ENCODE measurements at places on chromosomes 11 and 22.

- no peak for DNase-seq
These were observed 47.5 kb upstream of the GALNT18 start for GRCh38 chr11:11669233-11669846.

DNA sequence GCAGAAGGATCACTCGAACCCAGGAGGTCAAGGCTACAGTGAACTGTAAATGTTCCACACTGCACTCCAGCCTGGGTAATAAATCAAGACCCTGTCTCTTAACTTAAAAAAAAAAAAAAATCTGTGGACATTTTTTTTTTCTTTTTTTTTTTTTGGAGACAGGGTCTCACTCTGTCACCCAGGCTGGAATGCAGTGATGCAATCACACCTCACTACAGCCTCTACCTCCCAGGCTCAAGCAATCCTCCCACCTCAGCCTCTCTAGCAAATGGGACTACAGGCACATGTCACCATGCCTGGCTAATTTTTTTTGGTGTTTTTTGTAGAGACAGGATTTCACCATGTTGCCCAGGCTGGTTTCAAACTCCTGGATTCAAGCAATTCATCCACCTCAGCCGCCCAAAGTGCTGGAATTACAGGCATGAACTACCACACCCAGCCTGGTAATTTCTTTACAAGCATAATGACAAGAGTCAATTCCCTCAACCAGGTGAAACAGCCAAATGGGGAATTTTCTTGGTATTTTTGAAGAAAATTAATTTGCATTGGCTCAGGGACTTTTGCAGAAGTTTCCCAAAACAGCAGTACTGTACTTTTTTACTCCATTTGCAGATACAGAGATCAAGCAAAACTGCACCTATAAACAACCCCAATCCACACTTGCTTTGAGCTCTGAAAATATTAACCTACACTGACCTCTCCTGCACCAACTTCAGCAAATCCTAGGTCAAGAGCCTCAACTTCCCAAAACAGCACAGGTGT is 44.0 kb downstream of the MRTFA start:
- DNase-seq, result no peak

DNA sequence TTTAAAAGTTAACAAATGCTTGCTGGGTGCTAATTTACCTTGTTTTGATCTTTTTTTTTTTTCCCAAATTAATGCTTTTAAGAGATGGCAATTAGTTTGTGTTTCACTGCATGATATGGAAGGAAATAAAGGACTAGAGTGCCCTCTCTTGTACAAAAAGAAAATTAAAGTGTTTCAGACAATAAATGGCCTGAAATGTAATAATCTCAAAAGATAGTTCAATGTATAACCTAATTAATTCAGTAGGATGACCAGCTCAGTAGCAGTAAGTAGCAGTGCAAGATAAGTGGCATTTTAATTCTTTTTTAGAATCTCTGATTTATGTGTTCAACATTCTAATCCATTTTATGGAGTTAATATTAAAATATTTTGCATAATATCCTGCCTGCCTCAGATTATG is 39.9 kb upstream of the MYO18B start:
- peak; percentile 6 for DNase-seq

DNA sequence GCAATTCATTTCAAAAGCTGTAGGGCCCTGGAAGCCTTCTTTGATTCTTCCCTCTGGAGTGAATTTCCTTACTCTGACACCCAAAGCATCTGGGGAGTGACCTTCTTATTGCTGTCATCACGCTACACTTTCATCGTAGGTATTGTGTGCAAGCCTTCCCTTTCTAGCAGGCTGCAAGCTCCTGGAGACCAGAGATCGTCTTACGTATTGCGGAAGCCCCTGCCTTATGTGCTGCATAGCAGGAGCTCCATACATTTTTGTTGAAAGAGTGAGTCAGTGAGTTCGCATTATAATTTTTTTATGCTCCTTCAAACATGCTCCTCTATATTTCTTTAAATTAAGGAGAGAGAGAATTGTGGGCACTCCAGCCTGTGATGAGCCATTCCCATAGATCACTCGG is 21.2 kb upstream of the TMEM218 start:
- DNase-seq, result no peak

- DNase-seq, result no peak
These were observed 143.7 kb upstream of the ARHGAP42 start for GRCh38 chr11:100543386-100543785.

DNA sequence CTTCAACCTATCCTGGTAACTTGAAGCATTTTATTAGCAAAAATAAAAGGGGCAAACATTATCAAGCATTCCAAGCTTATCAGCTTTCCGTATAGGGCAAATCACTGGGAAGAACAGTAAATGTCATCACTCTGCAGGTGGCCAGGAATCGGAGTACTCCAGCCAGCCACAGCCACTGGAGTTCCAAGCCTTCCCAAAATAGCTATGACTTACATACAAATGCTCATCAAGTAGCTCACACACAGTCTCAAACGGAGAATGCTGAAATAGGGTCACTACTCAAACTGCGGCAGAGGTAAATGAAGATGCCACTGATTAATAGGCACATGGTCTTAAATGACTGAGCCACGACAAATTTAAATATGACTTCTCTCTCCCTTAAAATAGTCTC is 2.1 kb downstream of the USP28 start:
- no peak for DNase-seq

GRCh38 chr22:23534201-23534850 is 45.8 kb downstream of the IGLL1 start:
- no peak for DNase-seq

GRCh38 chr11:103735497-103736032 is 300.9 kb upstream of the DDI1 start:
- DNase-seq, result no peak

GRCh38 chr11:83508804-83509203 is 222.6 kb upstream of the CCDC90B start:
- DNase-seq, result no peak

- DNase-seq, result no peak
These were observed 4.8 kb upstream of the CD248 start for GRCh38 chr11:66321606-66322005.

DNA sequence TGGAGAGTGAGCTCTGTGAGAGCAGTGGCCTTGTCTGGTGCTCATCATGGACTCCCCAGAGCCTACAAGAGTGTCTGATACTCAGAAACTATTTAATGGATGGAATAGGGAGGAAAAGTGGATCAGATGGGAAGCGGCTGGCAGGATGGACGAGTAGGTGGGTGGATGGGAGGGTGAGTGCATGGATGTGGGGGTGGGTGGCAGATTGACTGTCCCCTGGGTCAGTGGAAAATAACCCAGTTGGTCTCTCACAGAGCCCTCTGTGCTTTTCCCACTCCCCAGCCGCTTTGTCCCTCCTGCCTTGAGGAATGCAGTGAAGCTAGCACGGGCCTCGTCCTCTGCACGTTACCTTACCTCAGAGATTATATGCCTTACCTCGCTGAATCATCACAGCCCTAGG is 5.9 kb downstream of the SPI1 start:
- DNase-seq, result no peak

GRCh38 chr11:61969838-61970662 is 2.6 kb upstream of the FTH1 start:
- peak; percentile 23 for DNase-seq

DNA sequence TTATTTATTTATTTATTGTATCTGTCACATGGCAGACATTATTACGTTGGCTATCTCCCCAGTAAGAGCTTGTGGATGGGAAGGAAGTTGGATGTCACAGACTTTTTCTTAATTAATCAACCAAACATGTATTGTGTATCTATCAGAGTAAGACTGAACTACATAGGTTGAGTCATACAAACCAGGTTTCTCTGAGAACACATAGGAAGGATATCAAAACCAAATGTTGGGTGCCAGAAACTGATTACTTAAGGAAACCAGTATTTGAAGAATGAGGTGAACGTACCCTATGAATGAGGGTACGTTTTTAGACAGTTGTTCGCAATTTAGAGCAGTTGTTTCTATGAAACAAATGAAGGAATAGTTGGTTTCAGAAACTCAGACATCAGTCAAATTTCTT is 136.4 kb downstream of the SLC17A6 start:
- DNase-seq, result no peak

- DNase-seq, result no peak
These were observed 10.9 kb downstream of the ZMAT5 start for GRCh38 chr22:29755889-29756288.

- no peak for DNase-seq
These were observed 91.9 kb upstream of the BID start for GRCh38 chr22:17866127-17866526.

DNA sequence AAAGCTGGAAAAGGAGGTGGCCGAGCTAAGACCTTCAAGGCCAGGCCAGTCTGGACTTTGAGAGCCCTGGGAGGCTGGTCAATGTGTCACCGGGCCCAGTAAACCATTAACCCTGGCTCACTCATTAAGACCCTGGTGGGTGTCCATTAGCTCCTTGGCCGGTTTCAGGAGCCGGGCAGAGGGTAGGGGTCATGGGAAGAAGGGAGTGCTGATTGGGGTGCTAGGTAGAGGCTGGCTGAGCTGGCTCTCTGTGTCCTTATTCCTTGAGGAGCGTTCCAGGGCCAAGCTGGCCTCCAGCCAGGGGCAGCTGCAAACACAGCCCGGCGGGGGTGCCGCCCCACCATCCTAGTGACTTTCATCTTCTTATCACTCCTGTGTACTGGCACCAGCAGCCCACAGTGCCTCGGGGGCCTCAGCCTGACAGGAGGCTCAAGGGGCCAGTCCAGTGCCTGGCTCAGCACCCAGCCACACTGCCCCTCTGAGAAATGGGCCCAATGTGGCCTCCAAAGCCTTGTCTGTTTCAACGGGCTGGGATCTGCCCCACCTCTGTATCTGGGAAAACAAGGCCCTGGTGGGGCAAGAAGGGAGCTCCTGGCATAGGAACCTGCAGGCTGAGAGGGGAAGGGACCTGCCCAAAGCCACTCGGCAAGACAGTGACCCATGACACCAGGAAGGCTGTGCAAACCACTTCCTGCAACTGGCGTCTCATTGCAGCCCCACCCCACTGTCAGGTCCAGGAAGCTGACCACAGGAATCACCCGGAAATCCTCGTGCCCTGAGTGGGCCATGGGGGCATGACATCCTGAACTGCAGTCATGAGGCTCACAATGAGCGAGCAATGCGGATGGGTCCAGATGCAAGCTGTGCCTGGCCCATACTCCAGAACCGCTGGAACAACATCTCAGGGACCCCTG is 15.1 kb upstream of the RGL4 start:
- peak; percentile 18 for DNase-seq

DNA sequence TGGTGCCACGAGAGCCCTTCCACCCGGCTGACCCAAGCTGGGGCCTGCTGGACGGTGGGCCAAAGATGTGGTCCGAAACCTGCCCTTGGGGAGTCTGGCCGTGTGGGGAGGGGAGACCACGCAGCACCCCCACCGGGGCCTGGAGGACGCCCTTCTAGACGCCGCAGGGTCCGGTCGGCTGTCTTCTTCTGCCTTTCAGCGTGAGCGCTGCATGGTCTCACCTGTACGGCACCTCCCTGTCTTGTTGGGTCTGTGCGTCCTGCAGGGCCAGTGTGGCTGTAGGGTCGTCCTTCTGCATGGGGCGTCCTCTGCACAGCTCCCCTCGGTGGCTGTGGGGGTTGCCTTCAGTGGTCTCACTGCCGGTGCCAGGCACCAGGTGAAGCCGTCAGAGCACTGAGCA is 2.8 kb downstream of the BRSK2 start:
- DNase-seq, result no peak

DNA sequence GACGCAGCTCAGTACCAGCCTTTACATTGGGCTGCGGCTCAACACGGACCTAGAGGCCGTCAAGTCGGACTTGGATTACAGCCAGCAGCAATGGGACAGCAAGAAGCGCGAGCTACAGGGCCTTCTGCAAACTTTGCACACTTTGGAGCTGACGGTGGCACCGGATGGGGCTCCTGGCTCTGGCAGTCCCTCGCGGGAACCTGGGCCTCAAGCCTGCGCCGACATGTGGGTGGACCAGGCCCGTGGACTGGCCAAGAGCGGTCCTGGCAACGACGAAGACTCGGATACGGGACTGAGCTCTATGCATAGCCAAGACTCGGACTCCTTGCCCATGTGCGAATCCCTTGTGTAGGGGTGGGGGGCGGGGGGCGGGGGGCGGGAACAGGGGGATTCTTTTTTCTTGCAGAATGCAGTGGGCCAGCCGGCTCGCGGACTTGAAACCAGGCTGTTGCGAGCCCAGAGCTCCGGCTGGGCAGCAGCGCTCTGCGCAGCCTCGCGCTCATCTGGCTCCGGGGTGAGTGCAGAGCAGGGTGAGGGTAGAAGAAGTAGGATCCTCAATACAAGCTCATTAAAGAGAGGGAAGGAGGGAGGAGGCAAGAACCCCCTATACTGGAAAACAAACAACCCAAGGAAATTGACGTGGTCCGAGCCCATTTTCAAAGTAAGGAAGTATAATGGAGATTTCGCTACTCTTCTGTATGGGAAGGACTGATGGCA is 1.8 kb downstream of the RASSF10 start:
- DNase-seq, result no peak

GRCh38 chr11:64571050-64571409 is 20.0 kb upstream of the SLC22A12 start:
- no peak for DNase-seq

DNA sequence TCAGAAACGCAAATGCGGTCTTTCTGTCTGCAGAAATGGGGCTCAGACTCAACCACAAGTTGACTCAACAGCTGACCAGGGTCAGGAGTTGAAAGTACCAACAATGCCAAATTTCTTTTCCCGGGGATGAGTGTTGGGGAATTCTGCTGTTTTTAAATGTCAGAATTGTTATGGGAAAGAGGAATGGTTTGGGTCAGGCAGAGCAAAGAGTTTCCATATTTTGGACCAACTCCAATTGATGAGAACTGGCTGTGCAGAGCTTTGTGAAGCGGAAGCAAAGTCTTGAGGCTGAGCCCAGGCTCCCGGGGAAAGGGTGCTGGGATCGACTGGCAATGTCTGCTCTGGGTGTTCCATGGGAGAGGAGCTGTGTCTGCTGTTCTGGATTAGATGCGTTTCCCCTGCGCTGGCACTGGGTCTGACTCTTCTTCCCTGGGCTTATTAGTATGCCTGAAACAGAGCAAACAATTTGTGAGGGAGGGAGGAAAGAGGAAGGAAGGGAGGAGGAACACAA is 36.2 kb downstream of the TXN2 start:
- no peak for DNase-seq

DNA sequence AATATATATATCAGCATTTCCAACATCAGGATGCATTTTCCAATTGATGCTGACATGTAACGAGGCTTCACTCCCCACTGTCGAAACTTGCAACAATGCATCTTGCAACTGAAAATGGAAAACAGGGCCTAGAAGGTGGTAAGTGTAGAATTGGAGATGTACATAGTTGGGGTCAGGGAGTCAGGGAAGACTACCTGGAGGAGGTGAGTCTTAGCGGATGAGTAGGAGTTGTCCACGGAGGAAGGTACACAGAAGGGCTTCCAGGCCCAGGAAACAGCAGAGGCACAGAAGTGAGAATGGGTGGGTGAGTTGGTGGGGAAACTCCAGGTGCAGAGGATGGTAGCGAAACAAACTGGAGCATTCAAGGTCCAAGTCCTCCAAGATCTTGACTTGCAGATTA is 2.0 kb upstream of the GRK2 start:
- no peak for DNase-seq

- no peak for DNase-seq
These were observed 61.2 kb downstream of the SHANK2 start for GRCh38 chr11:71191201-71191600.

Data from CD4-positive, alpha-beta T cell treated with Interleukin-10 for 1 hour (primary cell).